COLO829 (cell line): ENCODE measurements at places on chromosomes 1 and 21.

DNA sequence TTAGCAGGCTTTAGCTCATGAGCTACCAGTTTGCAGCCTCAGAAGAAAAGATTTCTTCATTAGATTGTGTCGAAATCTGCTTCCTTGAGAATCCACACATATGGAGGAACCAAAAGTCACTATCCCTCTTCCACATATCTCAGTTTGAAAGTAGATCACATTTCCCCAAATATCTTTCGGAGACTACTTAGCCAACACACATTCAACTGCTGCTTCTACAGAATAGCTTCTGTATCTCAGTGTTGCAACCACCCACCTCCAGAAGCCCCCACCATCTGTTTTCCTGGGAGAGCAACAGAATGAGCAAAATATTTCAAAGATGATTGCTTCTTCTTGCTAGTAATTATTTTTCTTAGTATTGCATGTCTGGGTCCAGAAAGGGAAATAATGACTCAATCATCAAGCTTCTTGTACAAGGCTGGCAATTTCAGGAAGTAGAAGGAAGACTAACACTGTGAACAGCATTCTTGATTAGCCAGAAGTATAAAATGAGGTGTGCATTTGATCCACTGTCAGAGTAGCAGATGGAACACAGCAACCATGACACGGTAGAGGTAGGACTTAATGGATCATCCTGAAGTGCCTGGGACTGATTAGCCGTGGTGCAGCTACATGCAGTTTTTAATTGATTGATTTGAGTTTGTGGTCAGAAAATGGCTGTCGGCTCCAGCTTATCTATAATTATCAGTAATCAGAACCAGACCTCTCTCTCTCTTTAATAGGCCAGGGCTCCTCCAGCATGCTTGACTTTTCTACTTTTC is 24.9 kb downstream of the ZC3H11B start:
- no peak for DNase-seq

DNA sequence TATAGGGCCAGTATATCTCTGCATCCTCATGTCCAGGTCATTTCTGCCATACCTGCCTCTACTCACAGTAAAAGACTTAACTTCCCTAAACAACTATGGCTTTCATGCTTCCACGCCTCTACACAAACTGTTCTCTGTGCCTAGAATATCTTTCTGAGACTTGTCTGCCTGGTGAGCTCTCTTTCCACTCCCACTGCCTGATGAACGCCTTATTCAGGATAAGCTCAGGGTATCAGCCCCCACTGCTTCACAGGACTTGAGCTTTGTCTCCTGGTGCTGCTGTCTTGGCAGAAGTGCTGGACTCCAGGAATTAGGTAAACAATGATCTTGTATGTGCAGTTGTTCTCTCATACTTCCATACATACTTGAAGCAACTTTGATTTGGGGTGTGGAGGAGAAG is 4.8 kb upstream of the DDX20 start:
- DNase-seq, result no peak

GRCh38 chr1:167987174-167987573 is 50.3 kb upstream of the MPC2 start:
- no peak for DNase-seq

GRCh38 chr1:101365186-101365585 is 128.4 kb downstream of the S1PR1 start:
- DNase-seq, result no peak

DNA sequence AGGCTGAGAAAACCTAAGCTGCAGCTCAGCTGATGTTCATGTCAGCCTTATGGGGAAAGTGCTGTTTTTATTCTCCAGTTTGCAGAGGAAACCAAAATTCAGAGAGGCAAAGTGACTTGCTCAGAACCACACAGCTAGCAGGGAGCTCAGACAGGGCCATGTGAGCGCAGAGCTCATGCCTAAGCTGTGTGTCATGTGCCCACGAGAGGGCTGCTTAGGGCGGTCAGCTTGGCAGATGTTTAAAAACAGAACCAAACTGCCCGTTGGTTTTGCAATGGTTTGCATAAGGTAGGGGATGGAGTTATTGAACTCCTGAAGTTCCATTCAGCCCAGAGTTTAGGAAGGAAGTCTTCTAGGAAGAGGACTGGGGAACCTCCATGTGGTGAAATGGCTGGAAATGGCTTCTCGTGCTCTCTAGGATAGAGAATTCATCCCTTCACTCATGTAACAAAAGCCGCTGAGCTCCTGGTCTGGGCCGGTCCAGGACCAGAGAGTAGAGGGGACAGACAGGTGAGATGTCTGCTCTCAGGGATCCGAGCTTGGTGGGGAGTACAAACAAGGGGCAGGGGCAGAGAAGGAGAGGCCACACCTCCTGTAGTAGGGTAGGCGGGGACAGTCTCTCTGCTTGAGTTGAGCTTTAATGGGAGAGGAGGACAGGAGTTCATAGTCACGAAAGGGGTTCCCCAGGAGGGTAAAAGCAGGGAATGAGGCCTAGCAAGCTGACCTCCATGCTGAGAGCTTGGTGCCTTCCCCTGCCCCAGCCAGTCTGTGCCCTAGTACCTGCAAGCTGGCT is 46.9 kb downstream of the ARHGEF10L start:
- DNase-seq, result no peak

GRCh38 chr1:209354840-209355165 is 228.7 kb upstream of the CAMK1G start:
- DNase-seq, result no peak

DNA sequence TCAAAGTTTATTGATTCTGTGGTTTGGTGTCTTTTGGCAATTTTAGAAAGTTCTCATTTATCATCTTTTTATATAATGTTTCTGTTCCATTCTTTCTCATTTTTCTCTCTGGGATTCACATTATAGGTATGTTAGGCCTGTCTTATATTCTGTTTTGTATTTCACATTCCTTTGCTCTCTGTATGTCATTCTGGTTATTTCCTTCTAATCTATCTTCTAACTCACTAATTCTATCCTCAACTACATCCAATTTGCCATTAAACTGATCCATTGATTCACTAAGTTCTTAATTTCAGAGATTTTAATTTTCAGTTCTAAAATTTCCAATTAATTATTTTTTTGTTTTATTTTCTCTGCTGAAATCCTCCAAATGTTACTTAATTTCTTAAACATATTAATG is 234.8 kb downstream of the FOXD2 start:
- DNase-seq, result no peak

GRCh38 chr1:90993245-90993644 is 28.6 kb downstream of the ZNF644 start:
- DNase-seq, result no peak

DNA sequence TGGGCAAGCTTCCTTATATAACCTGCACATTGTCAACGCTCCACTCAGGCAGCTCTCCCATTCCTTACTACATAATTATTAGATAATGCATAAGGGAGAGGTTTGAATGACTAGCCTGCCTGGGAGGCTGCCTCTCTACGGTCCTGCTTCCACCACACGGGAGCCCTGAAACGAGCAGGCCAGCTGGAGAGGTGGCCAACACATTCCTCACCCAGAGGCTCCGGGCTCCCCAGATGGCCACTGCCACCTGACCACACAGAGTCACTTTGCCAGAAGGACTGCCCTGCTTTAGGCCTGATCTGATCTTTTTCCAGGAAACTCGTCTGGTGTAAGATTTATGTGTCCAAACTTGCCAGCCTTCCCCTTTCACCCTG is 27.9 kb downstream of the HIVEP3 start:
- no peak for DNase-seq

DNA sequence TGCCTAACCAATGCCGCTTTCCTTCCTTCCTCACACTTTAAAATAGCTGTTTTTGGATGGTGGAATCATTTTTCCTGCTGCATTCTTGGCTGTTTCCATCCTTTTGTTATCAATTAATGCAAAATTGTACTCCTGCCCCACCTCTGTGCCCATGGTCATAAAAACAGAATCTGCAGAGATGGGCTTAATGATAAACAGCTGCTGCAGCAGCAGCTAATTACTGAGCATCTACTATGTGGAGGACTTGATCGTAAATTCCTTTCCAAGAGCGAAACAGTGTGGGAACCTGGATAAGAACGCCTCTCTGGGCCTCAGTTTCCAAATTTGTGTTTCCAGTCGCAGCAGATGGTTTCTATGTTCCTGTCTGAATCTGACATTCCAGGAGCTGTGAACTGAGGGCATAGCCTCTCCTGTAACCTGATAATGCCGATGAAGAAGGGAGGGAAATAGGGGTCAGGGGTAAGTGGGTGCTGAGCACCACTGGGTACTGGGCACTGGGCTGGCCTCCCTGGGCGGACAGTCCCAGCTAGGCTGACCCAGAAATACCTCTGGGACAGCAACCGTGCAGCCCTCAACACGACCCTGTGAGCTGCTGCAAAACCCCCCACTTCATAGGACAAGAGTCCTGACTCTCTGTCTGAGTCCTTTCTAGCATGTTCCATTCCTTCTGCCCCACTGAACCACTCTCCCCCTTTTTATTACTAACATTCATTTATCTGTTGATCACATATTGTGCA is 121.7 kb downstream of the DMRTB1 start:
- DNase-seq, result no peak

GRCh38 chr1:61119085-61119484 is 36.7 kb downstream of the NFIA start:
- no peak for DNase-seq

- DNase-seq, result peak; percentile 58
Observed at GRCh38 chr1:248872752-248873408, 14.0 kb upstream of the ZNF692 start.

GRCh38 chr1:19035377-19036040 is 79.0 kb upstream of the IFFO2 start:
- DNase-seq, result no peak

DNA sequence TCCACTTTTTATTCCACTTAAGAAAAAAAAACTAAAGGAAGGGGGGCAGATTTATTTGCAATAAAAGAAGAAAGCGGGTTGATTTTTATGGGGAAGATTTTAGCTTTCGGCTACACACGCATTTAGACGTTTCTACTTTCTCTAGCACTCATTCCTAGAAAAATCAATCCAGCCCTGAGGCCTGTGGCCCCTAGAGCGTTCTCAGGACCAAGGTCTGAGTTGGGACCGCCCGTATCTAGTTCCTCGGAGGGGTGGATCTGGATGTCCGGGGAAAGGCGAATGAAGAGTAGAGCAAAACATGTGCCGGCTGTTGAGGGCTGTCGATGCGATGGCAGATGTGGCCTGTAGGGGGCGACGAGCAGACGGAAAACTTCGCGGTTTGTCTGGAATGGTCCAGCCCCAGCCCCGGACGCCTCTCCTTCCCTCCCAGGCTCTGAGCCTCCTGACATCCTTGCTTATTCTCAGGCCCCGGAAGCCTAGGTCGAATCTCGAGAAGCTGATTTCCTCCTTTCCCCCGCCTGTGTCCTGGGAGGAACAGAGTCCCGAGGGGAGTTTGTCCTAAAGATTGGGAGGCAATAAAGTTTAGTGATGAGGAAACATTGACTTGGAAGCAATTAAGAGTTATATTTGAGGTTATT is 5.2 kb downstream of the FOXD3 start:
- peak; percentile 79 for DNase-seq

DNA sequence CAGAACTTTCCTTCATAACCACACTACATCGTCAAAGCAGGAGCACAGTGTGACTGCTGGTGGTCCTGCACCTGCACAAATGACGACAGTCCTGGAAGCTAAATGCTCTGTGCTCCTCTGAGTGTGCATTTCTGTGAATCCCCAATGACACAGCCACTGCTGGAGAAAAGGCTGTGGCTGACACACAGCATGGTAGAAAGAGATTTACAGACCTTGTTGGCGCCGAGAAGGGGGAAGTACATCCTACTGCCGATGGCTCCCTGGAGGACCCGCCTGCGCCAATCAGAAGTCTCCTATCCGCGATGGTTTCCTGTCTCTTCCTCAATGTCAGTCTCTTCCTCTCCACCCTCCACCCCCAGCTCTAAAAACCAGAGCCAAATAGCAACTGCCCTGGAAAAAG is 115.4 kb upstream of the RAB4A start:
- DNase-seq, result no peak

DNA sequence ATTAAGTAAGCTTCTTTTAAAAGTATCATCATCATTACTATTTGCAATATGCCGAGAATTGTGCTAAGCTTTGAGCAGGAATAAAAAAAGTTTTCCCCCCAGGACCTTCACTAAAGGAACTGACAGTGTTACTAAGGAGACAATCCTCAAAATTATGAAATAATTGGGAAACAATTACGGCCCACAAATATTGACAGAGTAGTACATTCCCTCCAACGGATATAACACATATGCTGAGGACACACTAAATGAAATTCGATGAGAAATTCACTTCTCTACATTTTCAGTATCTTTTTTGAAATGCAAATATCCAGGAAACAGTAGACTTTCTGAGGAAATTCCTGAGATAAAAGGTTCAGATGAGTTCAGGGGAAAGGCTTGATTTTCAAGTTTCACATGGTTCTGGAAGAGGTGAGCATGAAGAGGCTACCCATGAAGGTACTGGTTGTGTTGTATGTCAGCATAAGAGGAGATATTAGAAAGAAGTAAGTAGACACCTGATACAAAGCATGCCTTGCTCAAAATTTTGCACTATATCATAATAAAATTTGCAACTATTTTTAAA is 171.2 kb upstream of the NR5A2 start:
- no peak for DNase-seq

DNA sequence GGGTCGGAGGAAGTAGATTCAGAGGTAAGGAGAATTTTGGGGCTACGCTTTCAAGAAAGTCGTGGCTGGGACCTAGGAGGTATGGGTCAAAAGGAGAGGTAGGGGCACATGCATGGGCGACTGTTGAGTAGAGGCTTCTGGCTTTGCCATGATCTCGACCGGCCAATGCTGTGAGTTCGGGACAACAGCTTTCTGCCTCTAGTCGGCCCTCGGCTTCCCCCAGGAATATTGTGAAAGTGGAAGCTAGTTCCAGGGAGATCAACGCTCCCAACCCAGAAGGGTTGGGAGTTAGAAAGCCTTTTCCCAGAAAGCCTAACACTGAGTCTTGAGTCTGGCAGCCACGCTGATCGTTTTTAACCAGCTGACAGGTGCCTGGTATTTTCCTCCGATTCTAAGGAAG is 69.0 kb downstream of the ZNF678 start:
- no peak for DNase-seq

- DNase-seq, result no peak
Observed at GRCh38 chr1:47201179-47201578, 11.3 kb upstream of the PDZK1IP1 start.

GRCh38 chr1:28836421-28836956 is 24.5 kb downstream of the OPRD1 start:
- no peak for DNase-seq

GRCh38 chr1:95966866-95967265 is 732.9 kb downstream of the RWDD3 start:
- no peak for DNase-seq

GRCh38 chr21:45531393-45532215 is 10.6 kb downstream of the SLC19A1 start:
- no peak for DNase-seq

DNA sequence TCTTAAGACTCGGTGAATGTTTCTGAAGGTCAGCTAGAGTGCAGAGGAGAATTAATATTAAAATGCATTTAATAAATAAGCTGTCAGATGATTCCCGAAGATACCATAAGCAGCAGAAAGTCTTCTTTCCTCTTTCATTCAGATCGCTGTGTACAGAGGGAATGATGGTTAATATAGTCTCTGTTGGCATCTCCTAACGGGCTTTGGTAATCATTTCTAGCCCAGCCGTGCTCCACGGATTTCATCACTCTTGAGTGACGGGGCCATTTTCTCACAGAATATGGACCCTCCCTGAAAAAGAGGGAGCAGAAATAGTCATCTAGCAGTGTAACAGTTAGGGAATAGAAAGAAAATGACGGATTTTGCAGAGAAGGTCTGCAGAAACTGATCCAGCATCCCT is 103.1 kb downstream of the ST6GALNAC3 start:
- no peak for DNase-seq
